ENCODE measurements at places on chromosomes 1 and 21.
A peak's percentile ranks its signal among the peaks of the same experiment; 100 is the strongest.

- no peak for DNase-seq
Observed at GRCh38 chr1:58104960-58105359, 441.6 kb downstream of the OMA1 start.

DNA sequence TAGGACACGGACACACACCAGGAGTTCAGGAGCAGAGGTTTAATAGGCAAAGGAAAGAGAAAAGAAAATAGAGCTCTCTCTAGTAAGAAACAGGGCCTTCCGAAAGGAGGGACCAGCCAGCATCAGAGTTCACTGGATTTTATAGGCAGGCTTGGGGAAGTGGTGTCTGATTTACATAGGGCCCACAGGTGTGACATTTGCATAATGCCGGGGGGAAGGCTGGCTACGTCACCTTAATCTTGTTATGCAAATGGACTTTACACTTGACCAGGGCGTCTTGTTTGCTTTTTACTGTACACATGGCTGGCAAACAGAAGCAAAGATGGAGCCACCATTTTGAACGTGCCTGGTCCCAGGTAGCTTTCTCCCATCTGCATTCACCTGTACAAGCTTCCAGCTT is at the start of gene OR14A16:
OR14A16 (minus strand) TSS at position 97 of the 400 bp plus-strand sequence. CDS start 8,390 bp downstream, outside the sequence.
- no peak for DNase-seq

DNA sequence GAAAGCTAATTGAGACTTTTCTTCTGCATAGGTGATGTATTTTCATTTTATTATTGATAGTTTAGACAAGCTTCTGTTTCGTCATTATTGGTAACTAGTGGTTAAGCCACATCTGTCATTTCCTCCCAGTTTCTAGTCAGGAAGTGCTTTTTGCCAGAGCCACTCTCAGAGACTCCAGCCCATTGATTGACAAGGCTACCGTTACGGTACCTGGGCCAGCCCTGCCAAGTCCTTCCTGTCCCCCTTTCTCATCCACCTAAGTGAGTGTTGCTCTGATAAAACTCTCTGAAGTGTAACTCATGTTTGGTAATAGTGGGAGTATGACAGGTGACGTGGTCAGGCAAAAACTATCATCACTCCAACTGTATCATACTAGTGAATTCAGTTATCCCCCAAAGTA is 29.6 kb upstream of the AGL start:
- DNase-seq: peak; percentile 14

GRCh38 chr1:60762176-60762575 is 320.2 kb upstream of the NFIA start:
- no peak for DNase-seq

DNA sequence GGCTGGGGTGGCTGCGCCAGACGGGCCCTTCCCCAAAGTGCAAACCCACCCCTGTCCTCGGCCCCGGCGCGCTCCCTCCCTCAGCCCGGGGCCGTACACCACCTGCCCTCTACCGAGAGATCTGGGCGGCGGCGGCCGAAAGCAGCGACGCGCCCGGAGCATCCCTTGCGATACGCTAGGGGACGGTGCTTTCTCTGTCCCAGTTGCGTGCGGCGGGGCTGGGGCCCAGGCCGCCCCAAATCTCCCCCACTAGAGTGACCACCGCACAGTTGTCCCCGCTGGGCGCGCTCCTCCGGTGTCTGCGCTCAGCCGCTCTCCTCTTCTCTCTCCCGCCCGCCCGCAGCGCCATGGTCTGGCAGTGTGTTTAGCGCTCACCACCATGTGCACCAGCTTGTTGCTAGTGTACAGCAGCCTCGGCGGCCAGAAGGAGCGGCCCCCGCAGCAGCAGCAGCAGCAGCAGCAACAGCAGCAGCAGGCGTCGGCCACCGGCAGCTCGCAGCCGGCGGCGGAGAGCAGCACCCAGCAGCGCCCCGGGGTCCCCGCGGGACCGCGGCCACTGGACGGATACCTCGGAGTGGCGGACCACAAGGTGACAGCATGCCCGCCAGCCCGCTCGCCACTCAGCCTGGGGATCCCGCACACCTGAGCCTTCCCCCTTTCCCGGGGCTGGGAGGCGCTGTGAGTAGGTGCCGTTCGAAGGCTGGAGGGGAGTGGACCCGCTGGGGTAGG is 1.0 kb downstream of the ST6GALNAC5 start:
- no peak for DNase-seq

DNA sequence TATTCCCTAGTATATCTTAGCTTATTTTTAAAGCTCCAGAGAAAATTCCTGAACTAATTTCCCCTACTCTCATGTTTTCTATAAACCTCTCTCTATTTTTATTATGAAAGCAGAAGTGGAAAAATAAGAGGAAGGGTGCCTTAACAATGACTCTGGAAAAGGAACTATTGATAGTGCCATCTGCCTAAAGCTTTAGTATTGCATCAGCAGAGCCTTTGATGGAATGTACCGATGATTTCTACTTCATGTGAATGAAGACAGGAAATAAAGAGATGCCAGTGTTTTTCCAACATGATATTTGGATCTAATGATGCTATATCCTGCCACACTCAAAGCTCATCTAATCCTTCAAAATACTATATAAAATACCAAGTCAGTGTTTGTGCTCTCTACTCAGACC is 35.1 kb downstream of the TNFSF18 start:
- no peak for DNase-seq

DNA sequence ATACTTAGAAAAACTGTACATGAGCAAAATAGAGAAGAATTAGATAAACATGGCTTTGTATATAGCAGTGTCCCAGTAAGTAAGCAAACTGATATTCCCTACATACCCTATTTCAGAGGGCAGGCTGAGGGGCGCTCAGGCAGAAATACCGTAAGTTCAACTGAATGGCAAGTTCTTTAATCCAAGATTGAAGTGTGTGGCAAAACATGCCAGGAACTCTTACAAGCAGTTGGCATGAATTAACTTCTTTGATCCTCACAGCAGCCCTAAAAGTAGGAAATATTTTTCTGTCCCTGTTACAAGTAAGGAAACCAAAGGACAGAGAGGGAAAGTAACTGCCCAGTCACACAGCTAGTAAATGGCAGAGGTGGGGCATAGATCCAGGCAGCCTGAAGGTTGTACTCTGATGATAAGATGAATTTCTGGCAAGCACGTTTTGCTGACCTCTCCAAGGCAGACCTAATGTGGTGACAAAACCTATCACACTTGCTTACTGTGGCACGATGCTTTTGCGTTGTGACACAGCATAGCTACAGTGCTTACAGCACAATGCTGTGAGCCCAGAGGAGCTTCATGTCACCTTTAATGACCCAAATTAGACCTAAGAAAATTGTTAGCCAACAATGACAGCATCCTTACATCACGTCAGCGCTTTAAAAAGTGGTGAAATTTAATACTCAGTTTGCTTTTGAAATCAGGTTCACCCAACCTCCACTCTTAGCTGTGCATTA is 35.0 kb upstream of the THEM4 start:
- peak; percentile 29 for DNase-seq

GRCh38 chr1:40830419-40830943 is 31.7 kb downstream of the CITED4 start:
- no peak for DNase-seq

Data from CD4-positive, alpha-beta T cell treated with Interleukin-15 for 4 hours (primary cell).